ENCODE measurements at places on chromosomes 3 and 15. TPM values are rescaled to one million over a fixed set of nuclear protein-coding genes. Genes with fewer than 3 reads are reported as not detected.
A peak's percentile ranks its signal among the peaks of the same experiment; 100 is the strongest.

DNA sequence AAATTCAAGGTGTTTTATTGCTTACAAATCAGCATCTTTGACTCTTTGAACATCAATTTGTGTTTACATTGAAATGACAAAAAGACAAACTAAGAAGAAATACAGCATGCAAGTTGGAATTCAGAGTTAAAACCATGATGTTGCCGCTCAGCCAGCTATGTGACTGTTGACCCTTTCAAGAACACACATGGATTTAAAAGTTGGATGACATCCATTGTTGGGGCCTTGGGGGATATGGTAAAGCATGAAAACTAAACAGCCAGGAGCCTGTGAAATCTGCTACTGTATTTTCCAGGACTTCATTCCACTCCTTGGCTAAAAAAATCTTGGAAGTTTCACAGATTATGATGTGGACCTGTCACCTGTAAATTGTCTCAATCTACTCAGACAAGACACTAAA, 4.6 kb downstream of the P2RY1 start:
- no peak for ATAC-seq

The MUSTN1 gene
- 2.8 TPM for total RNA-seq

GRCh38 chr3:83523470-83524073, 1435.2 kb upstream of the CADM2 start:
- ATAC-seq: no peak

The KBTBD13 gene
- total RNA-seq: not detected

- ATAC-seq: peak; percentile 38
These were observed 53.6 kb downstream of the RHCG start for GRCh38 chr15:89442671-89443307.

DNA sequence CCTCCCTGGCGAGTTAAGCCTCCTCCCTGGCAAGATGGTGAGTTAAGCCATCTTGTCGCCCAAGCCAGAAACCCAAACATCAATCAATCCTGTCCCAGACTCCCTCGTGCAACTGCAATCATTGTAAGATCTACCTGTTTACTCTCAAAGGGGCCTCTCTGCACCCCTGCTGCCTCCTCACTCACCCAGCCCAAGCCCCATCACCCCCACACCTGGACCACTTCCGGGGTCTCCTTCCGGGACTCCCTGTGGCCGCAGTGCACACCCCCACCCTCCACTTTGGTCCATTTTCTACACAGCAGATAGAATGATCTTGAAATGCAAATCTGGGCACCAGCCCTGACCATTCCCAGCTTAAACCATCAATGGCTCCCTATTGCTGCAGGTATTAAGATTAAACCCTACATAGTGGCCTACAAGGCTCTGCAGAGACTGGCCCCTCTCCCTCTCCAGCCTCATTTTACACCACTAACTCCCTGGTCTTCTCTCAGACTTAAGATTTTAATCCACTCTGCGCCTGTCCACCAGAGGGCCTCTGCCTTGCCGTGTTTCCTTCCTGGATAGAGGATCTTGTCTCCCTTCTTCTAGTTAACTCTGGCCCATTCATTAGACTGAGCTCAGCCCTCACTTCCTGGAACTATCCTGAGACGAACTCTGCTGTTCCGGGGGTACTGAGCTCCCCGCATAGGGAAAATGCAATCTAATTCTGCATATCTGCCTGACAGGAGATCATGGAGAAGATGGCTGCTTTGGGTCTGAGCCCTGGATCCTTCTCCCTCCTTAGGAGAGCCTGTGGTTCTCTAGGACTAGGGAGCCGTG, 41.9 kb upstream of the SLC6A1 start:
- no peak for ATAC-seq

DNA sequence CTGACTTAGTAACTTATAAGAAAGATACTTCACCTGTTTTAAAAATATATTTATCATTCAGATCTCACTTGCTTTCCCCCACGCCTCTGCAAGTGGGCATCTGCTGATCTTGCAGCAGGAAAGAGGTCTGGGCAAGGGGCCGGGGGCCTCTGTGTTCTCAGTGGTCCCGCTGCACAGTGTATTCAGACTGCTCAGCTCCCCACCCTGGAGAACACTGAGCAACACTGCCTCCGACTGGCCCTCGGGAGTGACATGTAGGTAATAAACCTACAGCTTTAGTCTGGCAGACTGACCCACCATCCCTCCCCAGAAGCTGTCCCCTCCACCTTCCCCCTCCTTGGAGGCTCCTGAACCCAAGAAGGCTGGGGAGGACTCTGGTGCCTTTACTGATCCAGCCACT, 43.8 kb downstream of the GABRB3 start:
- ATAC-seq: no peak

The NR1D2 gene
- 10.6 TPM for total RNA-seq

DNA sequence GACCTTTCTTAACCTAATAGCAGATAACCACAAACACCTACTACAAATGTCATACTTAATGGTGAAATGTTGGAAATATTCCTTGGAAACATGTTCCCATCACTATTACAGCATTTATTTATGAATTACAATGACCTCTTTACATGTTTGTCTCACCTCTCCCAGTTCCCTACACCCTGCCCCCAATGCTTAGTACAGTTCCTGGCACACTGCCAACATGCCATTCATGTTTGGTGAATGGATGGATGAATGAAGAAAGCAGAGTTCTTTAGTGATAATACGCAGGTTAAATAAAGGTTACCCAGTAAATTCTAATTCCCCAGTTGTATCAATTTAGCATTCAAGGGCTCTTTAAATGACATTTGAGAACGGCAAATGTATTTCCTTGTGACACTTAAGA, 259.9 kb upstream of the ATP11B start:
- no peak for ATAC-seq

DNA sequence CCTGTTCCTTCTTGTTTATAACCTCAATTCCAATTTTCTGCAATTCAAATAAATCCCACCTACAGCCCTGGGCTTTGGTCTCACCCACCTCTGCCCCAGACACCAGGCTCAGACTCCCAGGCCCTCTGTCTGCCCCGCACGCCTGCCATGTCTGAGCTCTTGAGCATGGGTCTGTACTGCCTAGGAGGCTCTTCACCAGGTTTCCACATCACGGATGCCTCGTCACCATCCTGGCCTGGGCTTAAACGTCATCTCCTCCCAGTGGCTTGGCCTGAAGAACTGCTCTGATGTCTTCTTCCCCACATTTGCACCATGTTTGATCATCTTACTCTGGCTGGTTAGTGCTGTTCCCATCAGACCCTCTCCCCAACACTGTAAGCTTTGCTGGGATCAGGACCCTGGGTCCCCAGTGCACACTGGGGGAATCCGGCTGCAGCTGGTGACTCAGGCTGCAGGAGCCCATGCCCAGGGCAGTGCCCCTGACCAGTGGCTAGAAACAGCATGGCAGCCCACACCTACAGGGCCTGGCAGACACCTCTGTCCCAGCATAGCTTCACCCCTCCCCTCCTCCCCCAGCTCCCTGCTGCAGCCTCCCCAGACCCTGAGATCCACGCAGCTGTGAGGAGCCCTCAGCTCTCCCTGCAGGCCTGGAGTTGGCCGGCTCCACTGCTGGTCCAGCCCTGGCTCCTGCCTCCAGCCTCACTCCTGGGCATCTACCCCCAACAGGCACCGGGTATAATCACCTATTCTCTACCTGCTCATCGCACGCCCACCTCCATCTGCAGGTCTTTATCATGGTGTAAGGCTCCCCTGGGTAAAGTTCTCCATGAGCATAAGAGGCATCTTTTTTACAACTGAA, 162.8 kb upstream of the NSMCE3 start:
- ATAC-seq: no peak

DNA sequence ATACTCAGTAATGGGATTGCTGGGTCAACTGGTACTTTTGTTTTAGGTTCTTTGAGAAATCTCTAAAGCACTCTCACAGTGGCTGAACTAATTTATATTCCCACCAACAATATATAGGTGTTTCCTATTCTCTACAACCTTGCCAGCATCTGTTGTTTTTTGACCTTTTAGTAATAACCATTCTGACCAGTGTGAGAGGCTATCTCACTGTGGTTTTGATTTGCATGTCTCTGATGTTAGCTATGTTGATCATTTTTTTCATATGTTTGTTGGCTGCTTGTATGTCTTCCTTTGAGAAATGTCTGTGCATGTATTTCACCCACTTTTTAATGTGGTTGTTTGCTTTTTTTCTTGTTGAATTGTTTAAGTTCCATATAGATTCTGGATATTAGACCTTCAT, 98.2 kb upstream of the DCBLD2 start:
- ATAC-seq: no peak

The CHRM5 gene
- total RNA-seq: not detected

DNA sequence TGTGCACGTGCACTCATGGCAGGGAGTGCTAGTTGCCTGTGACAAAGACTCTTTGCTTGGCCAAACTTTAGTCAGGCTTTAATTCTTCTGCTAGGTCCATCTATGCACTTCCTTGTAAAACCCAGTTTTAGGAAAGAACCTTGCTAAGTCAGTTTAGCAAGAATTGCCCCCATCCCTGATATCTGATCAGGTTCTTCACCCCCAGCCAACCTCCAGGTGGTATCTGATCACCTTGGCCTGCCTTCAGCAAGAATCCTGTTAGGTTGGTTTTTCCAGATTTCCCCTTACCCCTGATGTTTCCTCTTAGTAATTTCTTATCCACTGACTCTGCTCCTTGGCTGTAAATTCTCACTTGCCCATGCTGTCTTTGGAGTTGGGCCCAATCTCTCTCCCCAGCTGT, 8.4 kb downstream of the HSPBAP1 start:
- no peak for ATAC-seq

- no peak for ATAC-seq
These were observed 75.7 kb upstream of the CHRNA7 start for GRCh38 chr15:31954374-31955172.

The THUMPD3 gene
- total RNA-seq: 53.9 TPM

The AMOTL2 gene
- total RNA-seq: not detected

The AHSG gene
- total RNA-seq: not detected

The FBLN2 gene
- 0.19 TPM for total RNA-seq

GRCh38 chr3:136730595-136731273, 21.4 kb downstream of the STAG1 start:
- peak; percentile 79 for ATAC-seq

The PLA2G4E gene
- not detected for total RNA-seq

The SLC22A14 gene
- total RNA-seq: 0.11 TPM

- ATAC-seq: no peak
These were observed 465.2 kb upstream of the TPRG1 start for GRCh38 chr3:188706599-188706998.

The TGM4 gene
- not detected for total RNA-seq

DNA sequence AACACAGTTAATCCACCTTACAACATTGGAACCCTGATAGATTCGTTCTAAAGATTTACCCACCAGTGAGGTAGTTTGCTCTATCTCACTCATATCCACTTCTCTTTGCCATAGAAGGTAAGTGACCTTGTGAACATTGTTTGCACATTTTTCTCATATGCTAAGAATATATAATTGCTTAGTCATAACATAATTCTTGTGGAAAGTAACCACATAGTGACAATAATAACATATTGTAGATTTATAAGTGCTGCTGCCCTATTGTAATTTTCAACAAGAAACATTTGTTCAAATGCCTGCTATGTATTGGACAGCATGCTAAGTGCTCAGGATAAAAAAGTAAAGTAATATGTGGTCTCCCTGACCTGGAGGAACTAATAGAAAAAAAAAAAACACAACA, 554.2 kb upstream of the KCNMB2 start:
- peak; percentile 54 for ATAC-seq

GRCh38 chr15:29194866-29195265, 74.8 kb downstream of the NSMCE3 start:
- no peak for ATAC-seq

DNA sequence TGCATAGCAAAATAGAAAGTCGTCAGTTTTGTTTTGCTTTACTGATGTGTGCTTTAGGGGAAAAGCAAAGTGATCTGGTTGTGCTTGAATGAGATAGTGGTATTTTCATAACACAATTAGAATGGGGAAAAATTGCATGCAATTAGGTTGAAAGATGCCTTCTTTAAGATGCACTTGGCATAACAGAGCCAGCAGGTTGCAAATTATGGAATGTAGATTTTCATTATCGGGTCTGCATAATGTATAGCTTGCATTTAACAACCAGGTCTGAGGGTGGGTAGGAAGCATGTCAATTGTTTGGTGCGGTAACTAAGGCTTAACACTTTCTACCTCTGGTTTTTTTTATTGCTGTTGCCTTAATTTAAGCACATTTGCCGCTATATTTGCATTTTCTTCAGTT, 370.7 kb upstream of the MCTP2 start:
- ATAC-seq: no peak

The CSTA gene
- not detected for total RNA-seq

- ATAC-seq: no peak
These were observed 196.5 kb upstream of the SLC2A2 start for GRCh38 chr3:171222995-171223394.

- no peak for ATAC-seq
These were observed 109.4 kb downstream of the KLHL25 start for GRCh38 chr15:85685356-85685755.

The FBXL2 gene
- 0.08 TPM for total RNA-seq

GRCh38 chr3:71307991-71308697, 275.4 kb downstream of the FOXP1 start:
- no peak for ATAC-seq

GRCh38 chr15:59283717-59284391, 77.2 kb downstream of the LDHAL6B start:
- ATAC-seq: no peak

The CP gene
- total RNA-seq: not detected

The ZDHHC19 gene
- total RNA-seq: not detected

GRCh38 chr15:101142711-101143110, 109.1 kb downstream of the CHSY1 start:
- ATAC-seq: no peak

DNA sequence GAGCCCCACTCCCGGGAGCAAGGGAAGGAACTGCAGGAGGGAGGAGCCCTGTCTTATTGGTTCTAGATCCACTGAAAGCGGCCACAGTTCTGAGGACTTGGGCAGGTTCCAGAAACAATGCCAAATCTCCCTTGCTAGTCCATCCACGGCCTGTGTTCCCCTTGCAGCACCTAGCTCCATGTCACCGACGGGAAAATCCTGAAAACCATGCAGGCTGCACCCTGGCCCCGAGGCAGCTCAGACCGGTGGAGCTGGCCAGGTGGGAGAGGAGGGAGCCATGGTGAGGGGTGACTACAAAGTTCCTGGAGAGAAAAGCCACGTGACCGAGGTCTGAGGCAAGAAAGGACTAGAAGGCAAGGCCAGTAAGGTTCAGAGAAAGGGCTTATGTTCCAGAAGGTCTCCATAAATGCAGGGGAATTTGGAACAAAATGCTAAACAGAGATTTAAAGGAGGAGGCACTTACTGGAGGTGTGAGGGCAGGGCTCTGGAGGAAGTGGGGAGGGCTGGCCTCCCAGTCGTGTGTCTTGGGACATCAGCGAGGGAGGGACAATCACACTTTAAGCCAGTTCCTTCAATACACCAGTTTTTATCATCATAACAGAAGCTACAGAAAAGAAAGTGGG, 5.4 kb downstream of the MGLL start:
- ATAC-seq: no peak

The SNX33 gene
- 12.1 TPM for total RNA-seq

- ATAC-seq: peak; percentile 53
These were observed 136.7 kb upstream of the TLE3 start for GRCh38 chr15:70234256-70234905.

- no peak for ATAC-seq
These were observed 1006.7 kb upstream of the ALCAM start for GRCh38 chr3:104360038-104360437.

DNA sequence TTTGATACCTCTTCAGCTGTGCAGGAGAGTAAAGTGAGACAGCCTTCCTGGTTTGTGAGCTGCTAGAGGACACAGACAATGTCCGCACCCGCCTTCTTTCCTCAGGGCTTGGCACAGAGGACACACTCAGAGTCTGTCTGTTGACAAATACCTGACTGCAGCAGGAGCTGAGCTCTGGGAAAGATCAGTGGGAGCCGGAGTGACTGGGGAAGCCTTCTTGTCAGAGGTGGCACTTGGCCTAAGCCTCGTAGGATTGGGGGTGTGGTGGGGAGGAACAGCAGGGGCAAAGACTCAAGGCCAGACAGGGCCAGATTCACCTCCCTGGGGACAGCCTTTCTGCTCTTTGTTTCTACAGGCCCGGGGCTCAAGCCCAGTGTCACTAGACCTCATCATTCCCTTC, 3.3 kb upstream of the IL17RC start:
- ATAC-seq: no peak
